GM04504 (cell line): ENCODE measurements at places on chromosomes 7 and 10.
A peak's percentile ranks its signal among the peaks of the same experiment; 100 is the strongest.

DNA sequence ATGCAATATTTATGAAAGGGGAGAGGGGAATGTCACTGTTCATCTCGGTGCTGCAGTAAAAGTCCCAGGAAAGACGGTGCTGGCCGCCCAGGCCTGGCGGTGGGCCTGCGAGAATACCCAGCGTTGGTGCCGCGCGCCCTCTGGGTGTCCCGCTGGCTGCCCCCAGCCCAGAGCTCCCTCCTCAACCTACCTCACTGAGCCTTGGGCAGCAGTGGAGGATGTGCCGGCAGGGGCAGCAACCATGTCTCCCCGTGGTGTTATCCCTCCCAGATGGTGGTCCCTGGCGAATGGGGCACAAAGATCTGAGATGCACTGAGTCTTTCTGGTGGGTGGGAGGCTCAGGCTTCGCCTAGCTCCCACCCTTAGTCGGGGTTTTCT, 9.5 kb upstream of the TLX1 start:
- DNase-seq = no peak

- DNase-seq = no peak
These were observed 335.9 kb downstream of the XPNPEP1 start for GRCh38 chr10:109587366-109587765.

DNA sequence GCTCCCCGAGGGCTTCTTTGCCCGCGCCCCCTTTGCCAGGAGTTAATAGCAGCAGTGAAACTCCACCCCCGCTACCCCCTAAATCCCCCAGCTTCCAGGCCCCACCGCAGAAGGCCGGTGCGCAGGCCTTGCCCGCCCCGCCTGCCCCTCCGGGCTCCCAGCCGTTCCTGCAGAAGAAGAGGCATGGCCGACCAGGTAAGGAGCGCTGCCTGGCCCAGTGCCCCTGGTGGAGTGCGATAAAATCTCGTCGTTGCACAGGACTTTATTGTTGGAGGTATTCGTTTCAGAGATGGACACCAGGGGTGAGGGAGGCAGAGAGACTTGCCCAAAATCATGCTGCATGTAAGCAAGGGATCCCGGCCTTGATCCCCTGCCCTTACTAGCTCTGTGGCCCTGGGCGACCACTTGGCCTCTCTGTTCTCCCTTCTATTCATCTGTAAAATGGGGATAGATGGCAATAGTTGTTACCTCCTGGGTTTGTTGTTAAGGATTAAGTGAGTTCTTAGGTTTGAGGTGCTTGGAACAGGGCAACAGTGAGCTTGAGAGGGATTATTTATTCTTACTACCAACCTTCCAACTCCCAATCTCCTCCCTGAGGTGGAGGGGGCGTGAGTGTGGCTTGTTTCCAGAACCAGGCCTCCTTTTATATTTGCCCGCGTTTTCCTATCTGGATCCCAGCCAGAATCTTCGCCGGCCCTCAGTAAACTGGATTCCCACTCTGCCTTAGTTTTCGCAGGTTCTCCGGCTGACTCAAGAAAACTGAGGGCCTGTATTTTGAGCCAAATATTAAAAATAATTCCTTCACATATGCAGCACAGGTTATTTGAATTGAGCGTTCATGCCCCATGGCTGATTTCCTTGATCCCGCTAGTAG, 78.3 kb downstream of the WIPF3 start:
- DNase-seq = no peak

DNA sequence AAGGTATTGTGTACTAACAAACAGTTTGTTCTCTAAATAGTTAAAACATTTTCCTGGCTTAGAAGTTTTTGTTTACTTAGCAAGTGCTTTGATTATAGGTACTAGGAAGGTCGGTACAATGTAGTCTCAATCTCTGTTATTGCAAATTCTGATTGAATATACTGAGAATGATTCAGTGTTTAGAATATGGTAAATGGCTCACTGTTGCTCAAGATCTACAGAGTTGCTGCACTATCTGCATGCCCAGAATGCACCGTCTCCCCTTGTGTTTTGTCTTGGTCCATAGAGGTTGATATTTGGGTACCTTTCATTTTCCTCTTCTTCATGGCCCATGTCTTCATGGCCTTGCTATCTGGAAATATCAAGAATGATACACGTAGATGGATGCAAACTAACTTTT, 99.6 kb downstream of the KLF6 start:
- no peak for DNase-seq

DNA sequence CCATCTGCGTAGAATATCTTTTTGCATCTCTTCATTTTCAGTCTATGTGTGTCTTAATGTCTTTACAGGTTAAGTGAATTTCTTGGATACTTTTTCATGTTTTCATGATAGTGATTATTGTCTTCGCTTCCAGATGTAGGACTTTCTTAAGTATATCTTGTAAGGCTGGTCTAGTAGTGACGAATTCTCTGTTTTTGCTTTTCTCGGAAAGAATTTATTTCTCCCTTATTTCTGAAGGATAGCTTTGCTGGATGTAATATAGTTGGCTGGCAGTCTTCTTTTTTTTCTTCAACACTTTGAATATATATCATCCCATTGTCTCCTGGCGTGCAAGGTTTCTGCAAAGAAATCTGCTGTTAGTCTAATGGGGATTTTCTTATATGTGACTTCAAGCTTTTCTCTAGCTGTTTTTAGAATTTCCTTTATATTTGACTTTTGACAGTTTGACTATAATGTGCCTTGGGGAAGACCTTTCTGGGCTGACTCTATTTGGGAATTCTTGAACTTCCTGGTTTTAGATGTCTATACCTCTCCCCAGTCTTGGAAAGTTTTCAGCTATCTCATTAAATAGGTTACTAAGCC, 14.3 kb downstream of the GTPBP4 start:
- DNase-seq = no peak

DNA sequence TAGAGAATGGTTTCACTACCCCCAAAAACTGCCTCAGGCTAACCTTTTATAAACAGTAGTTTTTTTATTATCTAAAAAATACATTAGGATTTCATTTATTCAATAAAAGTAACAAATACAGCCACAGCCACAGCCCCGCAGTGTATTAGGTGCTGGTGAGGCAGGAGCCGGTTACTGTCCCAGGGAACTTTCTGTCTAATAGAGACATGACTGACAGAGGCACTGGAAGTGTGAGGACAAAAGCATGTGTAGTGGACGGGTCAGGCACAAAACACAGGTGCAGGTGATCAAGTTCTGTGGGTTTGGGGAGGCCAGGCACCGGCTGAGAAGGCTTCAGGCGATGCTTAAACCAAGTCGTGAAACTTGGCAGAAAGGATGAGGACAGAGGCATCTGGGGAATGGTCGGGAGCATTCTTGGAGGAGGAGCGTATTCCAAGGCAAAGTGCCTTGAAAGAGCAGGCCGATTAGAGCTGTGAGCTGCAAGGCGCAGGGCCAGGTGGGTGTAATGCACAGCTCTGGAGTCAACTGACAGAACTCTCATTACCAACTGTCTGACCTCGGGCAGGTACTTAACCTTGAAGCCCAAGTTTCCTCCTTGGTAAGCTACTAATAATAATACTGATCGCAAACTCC, 138.2 kb downstream of the USP6NL start:
- no peak for DNase-seq

- DNase-seq = no peak
These were observed 69.3 kb downstream of the APBB1IP start for GRCh38 chr10:26507441-26507840.

- DNase-seq = no peak
These were observed 58.2 kb downstream of the PTPRN2 start for GRCh38 chr7:158529181-158530096.

DNA sequence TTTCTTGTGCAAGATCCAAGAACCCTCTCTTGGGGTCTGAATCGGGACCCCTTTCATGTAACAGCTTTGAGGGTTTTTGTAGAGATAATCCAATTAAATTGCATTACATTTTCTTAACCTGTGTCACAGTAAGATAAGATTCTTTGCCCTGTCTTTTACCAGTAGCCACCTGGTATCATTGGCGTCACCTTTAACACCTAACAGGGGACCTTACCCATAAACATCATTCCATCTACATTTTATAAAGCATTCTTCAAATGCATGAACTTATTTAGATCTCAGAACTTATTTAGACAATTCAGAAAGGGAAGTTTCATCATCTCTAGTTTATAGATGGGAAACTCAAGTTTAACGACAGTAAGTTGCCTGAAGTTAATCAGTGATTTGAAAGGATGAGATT, 106.4 kb upstream of the KLF6 start:
- no peak for DNase-seq

- DNase-seq = no peak
These were observed 110.1 kb downstream of the CCNY start for GRCh38 chr10:35446439-35446838.

DNA sequence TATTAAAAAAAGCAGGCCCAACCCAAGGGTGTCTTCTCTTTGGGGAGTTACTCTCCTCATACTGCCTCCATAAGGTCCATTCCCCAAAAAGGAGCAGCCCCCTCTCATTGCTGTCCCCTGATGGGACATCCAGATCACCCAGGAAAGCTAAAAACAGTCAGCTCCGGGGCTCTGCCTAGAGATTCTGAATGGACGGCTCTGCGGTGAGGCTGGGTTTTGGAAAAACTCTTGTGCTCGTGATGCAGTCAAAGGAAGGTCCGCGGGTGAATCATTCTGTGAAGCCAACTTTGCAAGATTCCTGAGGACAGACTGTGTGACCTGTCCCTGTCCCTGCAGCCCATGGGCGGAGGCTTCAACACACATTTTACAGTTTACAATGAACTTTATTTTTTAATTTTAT, 351.5 kb downstream of the TYW1 start:
- no peak for DNase-seq

GRCh38 chr10:25820472-25820871, 113.6 kb upstream of the MYO3A start:
- DNase-seq = no peak

GRCh38 chr7:2022737-2023250, 210.0 kb downstream of the MAD1L1 start:
- no peak for DNase-seq

DNA sequence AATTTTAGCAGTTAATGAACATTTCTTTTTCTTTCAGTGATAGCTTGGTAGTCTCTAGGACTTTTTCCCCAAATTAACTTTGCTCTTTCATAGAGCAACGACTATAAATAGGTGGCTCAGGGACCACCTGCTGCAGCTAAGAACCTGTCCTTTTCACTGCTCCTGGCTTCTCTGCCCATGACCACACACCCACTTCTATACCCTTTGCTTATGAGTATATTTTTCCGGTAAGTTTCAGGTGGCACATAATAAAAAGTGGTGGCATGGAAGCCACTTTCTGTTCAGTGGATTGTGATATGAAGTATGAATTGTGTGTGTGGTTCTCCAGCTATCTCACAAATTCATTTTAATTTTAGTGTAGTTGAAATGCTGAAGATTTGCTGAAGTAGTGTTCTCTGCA, 1.2 kb downstream of the ING3 start:
- DNase-seq = no peak

GRCh38 chr7:104142147-104142546, 65.7 kb downstream of the ORC5 start:
- no peak for DNase-seq

DNA sequence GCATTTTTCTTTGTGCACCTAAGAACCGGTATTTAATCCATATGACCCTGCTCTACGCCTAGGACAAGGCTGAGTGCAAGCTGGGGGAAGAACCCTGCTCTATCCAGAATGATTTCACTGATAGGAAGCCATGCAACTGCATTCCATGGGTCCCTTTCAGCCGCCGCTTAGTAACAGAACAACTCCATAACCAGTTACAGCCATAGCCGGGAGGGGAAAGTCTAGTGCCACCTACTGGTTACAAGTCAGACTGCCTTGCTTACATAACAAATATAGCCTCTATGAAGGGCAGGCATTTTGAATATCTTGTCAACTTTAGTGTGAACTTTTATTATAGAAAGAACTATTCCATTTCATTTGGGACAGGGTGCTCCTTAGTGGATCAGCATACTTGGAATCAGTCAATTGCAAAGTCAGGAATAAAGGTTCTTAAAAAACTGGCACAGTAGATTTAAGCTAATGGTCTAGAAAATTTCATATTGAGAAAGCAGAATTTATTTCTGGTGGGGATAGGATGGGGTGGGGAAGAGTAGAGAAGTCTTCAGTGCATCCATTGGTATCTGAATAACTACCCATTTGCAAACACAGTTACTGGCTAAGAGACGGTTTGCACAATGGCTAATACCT, 521.7 kb downstream of the ADRA2A start:
- peak; percentile 45 for DNase-seq

- DNase-seq = peak; percentile 28
These were observed 92.4 kb downstream of the KIF20B start for GRCh38 chr10:89793649-89794254.

DNA sequence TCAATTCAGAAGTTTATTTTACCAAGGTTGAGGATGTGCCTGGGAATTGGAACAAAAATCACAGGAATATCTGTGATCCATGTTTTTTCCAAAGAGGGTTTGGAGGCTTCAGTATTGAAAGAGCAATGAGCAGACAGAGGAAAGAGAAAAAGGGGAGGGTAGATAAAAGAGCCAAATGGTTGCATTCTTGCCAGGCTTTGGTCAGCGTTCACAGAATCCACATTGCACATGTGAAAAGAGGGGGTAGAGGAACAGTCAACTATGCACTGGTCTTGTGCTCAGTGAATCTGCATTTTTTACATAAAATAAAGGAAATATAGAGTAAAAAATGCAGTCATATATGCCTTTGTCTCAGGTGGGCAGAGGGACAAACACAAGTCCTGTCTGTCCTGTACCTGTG, 20.6 kb upstream of the ERCC6 start:
- no peak for DNase-seq

- DNase-seq = peak; percentile 52
These were observed 87.2 kb downstream of the TWIST1 start for GRCh38 chr7:19030281-19030680.

DNA sequence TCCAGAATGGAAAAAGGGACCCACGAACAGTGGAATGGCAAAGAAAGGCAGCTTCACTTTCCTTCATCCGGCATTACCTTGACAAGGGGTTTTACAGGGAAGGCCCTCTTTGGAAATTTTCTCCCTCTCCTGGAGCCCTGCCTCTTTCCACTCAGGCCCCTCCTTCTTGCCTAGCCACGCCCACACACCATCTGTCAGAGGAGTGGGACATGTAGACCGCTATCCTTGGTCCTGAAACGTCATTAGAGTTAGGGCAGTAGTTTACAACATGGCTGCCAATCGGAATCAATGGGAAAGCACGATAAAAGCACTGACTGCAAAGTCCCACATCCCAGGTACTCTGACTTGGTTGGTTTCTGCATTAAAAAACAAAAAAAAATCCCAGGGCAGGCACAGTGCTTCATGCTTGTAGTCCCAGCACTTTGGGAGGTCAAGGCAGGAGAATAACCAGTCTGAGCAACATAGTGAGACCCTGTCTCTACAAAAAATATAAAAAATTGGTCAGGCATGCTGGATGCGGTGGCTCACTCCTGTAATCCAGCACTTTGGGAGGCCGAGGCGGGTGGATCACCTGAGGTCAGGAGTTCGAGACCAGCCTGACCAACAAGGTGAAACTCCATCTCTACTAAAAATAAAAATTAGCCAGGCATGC, 96.4 kb downstream of the MARCHF5 start:
- DNase-seq = peak; percentile 22
